ENCODE measurements at places on chromosomes 5 and 9. TPM values are rescaled to one million over a fixed set of nuclear protein-coding genes. Genes with fewer than 3 reads are reported as not detected.

- no peaks in the 10 kb centered on the region for H3K27me3 ChIP-seq
- peaks cover 15% of the 10 kb centered on the region for H3K4me1 ChIP-seq
- no peak for DNase-seq
- H3K4me3 ChIP-seq = no peak overlapping the region
- H3K36me3 ChIP-seq = no peaks in the 10 kb centered on the region
Observed at GRCh38 chr9:18394847-18395351, 79.1 kb upstream of the ADAMTSL1 start.

- no peaks in the 10 kb centered on the region for H3K4me1 ChIP-seq
- no peak overlapping the region for H3K27ac ChIP-seq
- H3K4me3 ChIP-seq = no peak overlapping the region
- no peak for DNase-seq
- no peaks in the 10 kb centered on the region for H3K36me3 ChIP-seq
Observed at GRCh38 chr5:76482984-76483383, 79.9 kb downstream of the IQGAP2 start.

PPP3R2 gene
- total RNA-seq = not detected

DNA sequence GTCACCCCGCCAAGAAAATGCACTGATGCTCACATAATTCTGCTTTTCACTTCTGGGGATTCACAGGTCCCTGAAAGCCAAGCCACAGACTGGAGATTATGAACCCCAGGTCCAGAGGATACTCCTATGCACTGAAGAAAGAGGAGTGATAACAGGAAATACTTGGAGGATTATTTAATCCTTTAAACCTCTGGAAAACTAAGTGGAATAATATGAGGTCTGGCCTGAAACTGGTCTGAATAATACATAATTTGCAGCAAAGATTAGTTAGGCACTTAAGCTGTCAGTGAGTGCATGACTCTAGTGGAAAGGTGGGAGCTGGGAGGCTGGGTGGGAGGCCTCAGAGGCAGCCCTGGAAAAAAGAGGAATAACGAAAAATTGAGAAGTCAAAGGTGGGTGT, 45.7 kb downstream of the MARCHF3 start:
- no peaks in the 10 kb centered on the region for H3K36me3 ChIP-seq
- H3K4me1 ChIP-seq = no peaks in the 10 kb centered on the region
- peaks cover 5% of the 10 kb centered on the region for H3K27me3 ChIP-seq
- DNase-seq = no peak

DNA sequence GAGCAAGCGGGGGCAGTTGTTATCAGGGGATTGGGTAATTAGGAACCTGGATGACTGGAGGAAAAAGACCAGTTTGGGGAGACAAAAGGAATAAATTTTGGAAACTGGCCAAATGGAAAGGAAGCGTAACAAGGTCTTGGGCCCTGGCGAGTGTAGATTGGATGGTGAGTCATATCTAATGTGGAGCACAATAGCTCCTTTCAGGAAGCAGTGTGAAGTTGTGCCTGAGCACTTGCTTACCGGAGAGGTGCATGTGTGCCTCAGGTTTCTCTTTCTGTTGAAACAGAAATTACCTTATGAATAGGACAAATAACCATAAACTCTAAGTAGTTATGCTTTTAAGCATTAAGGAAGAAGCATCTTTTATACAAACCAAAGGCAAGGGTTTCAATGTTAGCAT, 176.4 kb downstream of the KIF4B start:
- no peak for DNase-seq
- no peaks in the 10 kb centered on the region for H3K36me3 ChIP-seq
- H3K27ac ChIP-seq = no peak overlapping the region
- H3K4me3 ChIP-seq = no peak overlapping the region
- H3K4me1 ChIP-seq = no peaks in the 10 kb centered on the region
- no peaks in the 10 kb centered on the region for H3K27me3 ChIP-seq

GRCh38 chr9:37761511-37761910, 7.9 kb downstream of the TRMT10B start:
- no peaks in the 10 kb centered on the region for H3K27me3 ChIP-seq
- no peak overlapping the region for H3K4me3 ChIP-seq
- H3K36me3 ChIP-seq = no peaks in the 10 kb centered on the region
- 0 out of 2 replicates have a peak, but pooled peaks cover 3% of the 10 kb centered on the region for H3K4me1 ChIP-seq
- no peak overlapping the region for H3K27ac ChIP-seq

Data from SJSA1 (cell line).